ENCODE measurements at places on chromosomes 6 and 20. TPM values are rescaled to one million over a fixed set of nuclear protein-coding genes. Genes with fewer than 3 reads are reported as not detected.

GRCh38 chr20:43988451-43988850 is 73.8 kb downstream of the TOX2 start:
- DNase-seq, result no peak

GRCh38 chr20:50514750-50515149 is 4.6 kb downstream of the PTPN1 start:
- DNase-seq, result no peak

DNA sequence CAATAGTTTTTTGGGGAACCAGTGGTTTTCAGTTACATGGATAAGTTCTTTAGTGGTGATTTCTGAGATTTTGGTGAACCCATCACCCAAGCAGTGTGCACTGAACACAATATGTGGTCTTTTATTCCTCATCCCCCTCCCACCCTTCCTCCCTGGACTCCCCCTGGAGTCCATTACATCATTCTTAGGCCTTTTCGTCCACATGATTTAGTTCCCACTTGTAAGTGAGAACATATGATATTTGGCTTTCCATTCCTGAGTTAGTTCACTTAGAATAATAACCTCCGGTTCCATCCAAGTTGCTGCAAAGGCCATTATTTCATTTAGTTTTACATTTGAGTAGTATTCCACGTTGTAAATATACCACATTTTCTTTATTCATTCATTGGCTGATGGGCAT is 28.3 kb downstream of the RPP40 start:
- DNase-seq, result no peak

DNA sequence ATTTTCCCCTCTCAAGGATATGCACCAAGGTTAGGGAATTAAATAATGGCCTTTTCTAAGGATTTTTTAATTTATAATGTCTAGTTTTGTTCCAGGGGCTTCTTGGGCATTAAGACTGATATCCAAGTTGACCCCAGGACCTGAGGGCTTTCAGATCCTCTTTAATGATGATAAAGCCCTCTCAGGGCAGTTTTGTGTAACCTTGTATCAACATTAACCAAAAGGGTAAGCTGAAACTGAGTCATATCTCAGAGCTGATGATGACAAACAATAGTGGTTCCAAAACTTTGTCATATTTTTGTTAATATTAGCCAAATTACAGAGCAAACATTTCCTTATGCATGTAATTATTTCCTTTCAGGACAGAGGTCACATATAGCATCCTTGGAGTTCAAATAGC is 309.4 kb upstream of the MAN1A1 start:
- DNase-seq, result no peak

GRCh38 chr6:142279350-142280180 is 22.2 kb upstream of the ADGRG6 start:
- DNase-seq, result no peak

GRCh38 chr20:58637466-58638213 is 13.4 kb upstream of the STX16 start:
- no peak for DNase-seq

DNA sequence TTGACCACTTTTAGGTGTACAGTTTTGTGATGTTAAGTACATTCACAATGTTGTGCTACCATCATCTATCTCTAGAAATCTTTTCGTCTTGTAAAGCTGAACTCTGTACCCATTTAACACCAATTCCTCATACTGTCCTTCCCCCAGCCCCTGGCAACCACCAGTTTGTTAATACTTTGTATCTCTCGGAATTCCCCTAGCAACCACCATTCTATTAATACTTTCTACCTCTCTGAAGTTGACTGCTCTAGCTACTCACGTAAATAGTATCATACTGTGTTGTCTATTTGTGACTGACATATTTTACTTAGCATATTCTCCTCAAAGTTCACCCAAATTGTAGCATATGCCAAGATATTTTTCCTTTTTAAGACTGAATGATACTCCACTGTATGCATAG is 82.3 kb upstream of the CLDN20 start:
- DNase-seq, result no peak

DNA sequence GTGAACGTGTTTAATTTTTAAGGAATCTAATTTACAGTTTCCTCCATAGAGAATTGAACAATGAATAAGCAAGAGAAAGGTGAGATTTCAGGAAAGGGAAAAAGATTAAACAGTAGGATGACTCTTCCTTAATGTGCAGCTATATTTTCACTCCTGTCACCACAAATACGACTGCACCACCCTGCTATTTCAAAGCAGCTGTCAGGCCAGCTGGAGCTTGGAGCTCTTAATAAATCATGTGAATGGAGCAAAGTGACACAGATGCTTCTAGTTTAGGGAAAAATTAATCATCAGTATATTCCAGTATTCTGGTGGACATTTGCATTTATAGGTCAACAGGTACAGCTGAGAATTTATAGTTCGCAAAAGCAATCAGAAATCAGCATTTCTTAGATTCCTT is 56.5 kb upstream of the PKIB start:
- no peak for DNase-seq

DNA sequence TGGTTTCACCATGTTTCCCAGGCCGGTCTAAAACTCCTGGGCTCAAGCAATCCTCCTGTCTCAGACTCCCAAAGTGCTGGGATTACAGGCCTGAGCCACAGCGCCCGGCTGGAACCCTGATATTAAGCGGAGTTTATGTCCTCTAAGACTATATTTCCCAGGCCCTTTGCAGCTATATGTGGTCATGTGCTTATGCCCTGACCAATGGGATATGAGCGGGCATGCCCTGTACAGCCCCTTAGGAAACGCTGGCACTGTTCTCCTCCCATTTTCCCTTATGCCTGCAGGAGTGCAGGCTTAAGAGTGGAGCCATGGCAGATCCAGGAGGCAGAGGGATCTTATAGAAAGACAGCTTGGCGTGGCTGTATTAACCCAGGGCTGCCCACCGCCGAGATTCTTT is 29.9 kb downstream of the RSPO4 start:
- DNase-seq, result no peak

DNA sequence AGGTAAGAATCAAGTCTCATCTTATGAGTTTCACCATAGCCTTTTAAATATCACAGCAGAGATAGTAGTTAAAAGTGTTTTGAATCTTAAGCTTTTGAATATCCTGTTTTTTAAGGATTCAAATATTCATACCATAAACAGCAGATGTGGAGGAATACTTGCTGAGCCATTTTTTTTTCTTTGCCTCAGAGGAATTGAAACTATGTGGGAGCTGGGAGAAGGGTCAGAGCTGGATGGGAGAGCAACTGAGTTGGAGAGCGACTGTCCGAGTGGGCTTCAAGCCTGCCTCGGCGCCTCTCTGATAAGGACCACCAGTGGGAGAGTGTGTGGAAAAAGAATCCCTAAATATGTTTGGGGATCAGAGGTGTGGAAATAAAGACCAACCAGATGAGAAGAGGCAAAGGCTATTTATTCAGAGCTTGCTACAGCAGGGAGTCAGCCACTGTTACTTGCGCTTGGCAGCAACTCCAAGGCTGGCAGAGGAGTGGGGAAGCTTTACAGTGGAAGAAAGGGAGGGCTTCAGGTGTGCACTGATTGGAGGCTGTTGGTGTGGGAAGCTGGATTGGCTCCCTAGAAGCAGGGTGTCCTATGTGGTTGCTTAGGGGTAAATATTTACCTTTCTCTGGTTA is 34.3 kb upstream of the MCUR1 start:
- no peak for DNase-seq

DNA sequence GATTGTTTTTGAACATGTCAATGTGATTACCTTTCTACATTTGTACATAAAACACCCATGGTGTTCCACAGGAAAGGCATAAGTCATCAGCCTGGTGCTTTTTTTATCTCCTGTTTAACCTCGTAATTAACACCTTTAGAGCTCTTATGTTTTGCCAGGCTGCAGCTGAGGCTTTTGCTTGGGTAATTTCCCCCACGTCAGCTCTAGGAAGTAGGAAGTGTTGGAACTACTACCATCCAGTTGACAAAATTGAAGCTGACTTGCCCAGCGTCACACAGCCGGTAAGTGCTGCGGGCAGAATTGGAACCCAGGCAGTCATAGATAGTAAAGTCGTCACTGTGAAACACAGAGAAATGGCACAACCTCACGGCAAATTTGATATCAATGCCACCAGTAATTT is 86.6 kb upstream of the BMP2 start:
- DNase-seq, result no peak

GRCh38 chr6:37259191-37259590 is 1.2 kb upstream of the TMEM217 start:
- no peak for DNase-seq

- no peak for DNase-seq
Measured at GRCh38 chr6:142907544-142907943, 37.4 kb downstream of the HIVEP2 start.

- peak; percentile 87 for DNase-seq
Measured at GRCh38 chr6:113293423-113293740, 563.8 kb upstream of the MARCKS start.

GRCh38 chr6:41704028-41704427 is 31.4 kb downstream of the TFEB start:
- no peak for DNase-seq

DNA sequence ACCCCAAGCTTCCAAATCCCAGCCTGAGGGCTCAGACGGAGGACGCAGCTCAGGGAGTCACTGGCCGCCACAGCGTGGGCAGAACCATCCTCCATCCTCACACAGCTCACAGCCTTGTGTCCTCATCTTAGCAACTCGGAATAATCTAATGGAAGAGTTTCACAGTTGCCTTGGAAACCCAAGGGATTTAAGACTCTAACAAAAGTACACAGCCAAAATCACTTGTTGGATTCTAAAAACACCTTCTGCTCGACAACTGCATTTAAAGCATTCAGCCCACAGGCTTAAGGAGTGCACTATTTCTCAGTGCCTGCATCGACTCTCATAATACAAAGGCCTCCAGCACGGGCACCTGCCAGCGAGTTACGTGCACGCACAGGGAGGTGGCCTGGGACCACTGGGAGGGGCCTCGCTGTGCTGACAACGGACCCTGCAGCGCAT is 45.4 kb downstream of the ZBTB46 start:
- DNase-seq, result no peak

DNA sequence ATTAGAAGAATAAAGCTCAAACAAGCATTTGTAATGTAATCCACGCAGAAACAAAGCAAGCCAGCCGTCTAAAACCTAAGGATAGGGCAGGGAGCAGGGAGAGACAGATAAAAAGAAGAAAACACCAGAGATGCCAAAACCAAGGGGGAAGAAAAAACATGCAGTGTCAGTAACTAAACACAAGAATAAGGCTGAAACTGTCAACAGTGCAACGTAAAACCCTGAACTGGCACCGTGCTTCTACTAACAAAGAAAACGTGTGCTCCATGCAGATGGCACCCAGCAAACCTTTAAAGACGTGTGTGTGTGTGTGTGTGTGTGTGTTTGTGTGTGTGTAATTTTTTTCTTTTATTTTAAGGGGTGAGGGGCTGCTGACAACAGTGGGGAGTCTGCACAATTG is 88.4 kb upstream of the TAB2 start:
- DNase-seq, result no peak

- DNase-seq, result peak; percentile 38
Measured at GRCh38 chr6:112485827-112486212, 138.7 kb downstream of the RFPL4B start.

- no peak for DNase-seq
Measured at GRCh38 chr6:75449630-75450206, 43.9 kb downstream of the FILIP1 start.

GRCh38 chr6:81787313-81788068 is 35.0 kb upstream of the TENT5A start:
- no peak for DNase-seq

DNA sequence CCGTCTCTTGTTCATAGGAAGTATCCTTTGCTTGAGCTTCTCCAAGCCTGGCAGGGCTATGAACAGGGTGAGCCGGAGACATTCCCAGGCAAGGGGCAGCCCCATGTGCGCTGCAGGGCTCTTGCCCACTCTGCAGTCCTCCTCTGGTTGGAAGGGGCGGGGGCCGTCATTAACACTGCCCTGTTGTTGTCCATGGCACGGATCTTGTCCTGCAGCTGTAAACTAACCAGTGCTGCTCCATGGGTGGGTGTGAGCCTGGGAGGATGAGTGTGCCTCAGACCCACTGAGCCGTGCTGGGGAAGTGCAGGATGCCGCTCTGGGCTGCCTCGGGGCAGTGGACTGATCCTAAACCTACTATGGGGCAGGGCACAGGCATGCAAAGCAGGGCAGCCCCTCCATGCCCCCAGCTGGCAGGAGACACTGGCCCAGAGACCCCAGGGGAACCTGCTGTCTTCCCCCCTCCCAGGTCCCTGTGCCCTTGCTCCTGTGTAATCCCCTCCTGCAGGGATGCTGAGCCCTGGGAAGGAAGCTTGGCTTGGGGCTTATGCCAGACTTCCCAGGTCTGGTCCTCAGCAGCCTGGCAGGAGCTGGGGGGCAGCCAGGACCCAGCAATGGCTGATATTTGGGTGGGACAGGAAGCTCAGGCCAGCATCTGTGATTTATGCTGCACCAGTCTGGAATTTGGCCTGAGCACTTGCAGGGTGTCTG is 8.5 kb downstream of the EBF4 start:
- DNase-seq, result no peak

DNA sequence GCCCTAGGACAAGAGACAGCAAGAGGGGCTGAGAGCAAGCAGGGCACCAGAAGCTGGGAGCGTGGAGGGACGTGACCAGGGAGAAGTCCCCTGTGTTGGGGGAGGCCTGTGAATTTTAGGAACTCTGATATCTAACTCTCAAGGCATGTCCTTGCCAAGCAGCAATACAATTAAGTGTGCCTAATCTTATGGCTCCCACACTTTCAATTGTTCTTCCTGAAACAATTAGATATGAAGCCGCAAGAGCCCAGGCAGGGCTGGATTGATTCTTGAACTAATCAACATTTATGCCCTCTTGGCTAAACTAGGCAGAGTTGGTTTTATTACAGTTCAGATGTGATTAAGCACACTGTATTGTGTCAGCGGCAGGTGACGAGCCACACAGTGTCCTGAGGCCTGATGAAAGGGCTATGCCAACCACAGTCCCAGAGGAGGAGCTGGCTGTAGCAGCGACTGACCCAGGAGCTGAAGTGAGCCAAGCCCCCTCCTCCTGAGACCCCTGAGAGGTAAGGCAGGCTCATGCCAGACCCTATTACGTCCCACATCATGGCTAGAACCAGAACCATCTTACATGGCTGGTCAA is 4.2 kb upstream of the MAVS start:
- DNase-seq, result no peak

GRCh38 chr6:29986179-29986781 is 43.9 kb downstream of the HLA-A start:
- DNase-seq, result peak; percentile 22

- no peak for DNase-seq
Measured at GRCh38 chr6:18561037-18561750, 174.0 kb downstream of the RNF144B start.

DNA sequence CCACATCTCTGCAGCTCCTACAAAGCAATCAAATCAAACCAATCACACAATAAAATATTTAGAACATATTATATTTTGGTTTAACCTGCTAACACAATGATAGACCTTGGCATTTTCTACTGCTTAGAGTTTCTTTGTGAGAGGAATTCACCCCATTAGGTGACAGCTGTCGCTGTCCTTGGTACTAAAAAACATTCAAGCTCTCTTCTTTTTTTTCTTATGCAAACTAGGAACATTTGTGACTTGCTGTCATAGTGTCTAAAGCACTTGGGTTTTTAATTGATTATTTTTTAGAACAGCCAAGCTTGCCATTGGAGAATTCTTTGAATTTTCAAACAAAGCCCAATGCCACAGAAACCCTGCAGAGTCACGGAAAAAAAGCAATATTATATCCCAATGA is 46.4 kb downstream of the CNR1 start:
- DNase-seq, result no peak

- no peak for DNase-seq
Measured at GRCh38 chr6:112827793-112828192, 480.7 kb downstream of the RFPL4B start.

Gene PDE7B
- 5.1 TPM for total RNA-seq

Gene ENPP3
- 2.0 TPM for total RNA-seq

Gene CALHM5
- total RNA-seq, result 4.6 TPM

Gene DEFB124
- total RNA-seq, result not detected

Gene RNF144B
- total RNA-seq, result 24.4 TPM

Gene PTGIS
- 14.0 TPM for total RNA-seq

Gene BMP2
- total RNA-seq, result 13.8 TPM

Measured in skin of body (tissue), 3 donors.